M059J (cell line): ENCODE measurements at places on chromosomes 2 and 18. TPM values are rescaled to one million over a fixed set of nuclear protein-coding genes. Genes with fewer than 3 reads are reported as not detected.

Gene LIMS4
- total RNA-seq, result 0.76 and 0.94 TPM in 2 replicates

Gene PLEKHH2
- total RNA-seq, result 2.4 and 2.5 TPM in 2 replicates

Gene QPCT
- 62.5 and 79.6 TPM in 2 replicates for total RNA-seq

Gene REG1B
- not detected in 2 replicates for total RNA-seq

Gene MTLN
- total RNA-seq, result 81.6 and 86.7 TPM in 2 replicates

Gene APCDD1
- total RNA-seq, result 2.4 and 6.8 TPM in 2 replicates

Gene CENPA
- 22.0 and 33.3 TPM in 2 replicates for total RNA-seq

Gene KDM3A
- total RNA-seq, result 9.6 and 22.8 TPM in 2 replicates

Gene LDAH
- total RNA-seq, result 16.6 and 18.5 TPM in 2 replicates

GRCh38 chr2:54964816-54965215, 85.4 kb downstream of the RTN4 start:
- DNase-seq, result no peak

DNA sequence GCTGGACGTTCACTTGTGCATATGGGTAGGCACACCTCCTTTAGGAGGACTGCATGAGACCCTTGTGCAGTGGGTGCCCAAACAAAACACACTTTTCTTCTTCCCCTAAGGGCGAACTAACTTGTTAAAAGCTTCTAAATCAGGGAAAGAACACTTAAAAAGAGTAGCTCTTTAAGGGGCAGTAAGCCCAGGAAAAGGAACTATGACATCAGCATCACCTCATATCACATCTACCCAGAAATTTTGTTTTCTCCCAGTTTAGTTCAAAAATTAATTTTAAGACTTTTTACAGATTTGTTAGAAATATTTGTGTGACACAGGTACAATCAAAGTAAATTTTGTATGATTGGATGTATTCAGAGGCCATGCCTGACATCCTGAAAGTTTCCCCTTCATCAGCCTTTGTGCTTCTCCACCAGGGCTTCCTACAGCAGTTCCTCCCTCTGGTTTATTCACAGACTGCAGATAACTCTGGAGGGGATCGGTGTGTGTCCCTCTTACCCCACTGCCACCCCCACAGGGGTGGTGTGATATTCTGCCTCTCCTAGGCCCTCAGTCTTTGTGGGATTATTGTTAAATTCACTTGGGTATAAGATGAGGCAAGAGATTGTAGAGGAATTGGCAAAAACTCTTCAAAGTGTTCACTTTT, 27.6 kb downstream of the BCL2L11 start:
- no peak for DNase-seq

- DNase-seq, result no peak
These were observed 221.0 kb downstream of the OSR1 start for GRCh38 chr2:19137433-19137832.

DNA sequence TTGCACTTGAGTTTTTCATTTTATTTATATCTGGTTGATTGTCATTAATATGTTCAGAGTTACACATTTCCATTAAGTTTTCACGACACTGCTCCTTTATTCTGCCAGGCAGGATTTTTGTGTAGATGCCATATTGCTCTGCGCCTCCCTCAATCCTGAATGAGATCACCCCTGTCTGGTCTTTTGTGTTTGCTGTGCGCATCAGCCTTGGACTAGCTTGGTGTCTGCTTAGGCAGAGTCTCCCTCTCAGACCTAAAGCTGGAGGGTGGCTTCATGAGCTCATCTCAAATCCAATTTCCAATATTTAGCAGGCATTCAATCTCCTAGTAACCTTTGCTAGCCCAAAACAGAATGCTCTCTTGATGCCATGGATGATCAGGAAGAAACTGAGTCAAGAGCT, 137.4 kb downstream of the SMAD7 start:
- DNase-seq, result no peak

DNA sequence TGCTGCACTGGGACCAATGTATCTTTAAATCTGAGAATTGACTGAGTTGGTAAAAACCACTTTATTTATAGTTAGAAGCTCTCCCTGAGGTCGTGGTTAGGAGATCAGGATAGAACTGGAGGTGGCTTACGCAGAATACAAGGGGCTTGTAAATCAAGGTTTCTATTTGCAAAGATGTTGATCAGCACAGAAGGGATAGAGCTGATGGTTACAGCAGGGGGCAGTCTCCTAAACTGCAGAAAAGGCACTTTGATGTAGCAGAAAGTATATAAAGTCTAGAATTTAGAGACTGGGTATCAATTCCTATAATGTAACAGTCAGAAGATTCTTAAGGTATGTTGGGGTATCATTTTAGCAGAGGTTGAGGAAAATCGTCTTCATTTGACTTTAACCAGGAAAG, 25.2 kb upstream of the ACVR1 start:
- no peak for DNase-seq

- no peak for DNase-seq
These were observed 316.0 kb upstream of the MEX3C start for GRCh38 chr18:51513517-51513916.

- DNase-seq, result peak; percentile 47
These were observed 267.6 kb upstream of the LYPD1 start for GRCh38 chr2:132937629-132938028.

DNA sequence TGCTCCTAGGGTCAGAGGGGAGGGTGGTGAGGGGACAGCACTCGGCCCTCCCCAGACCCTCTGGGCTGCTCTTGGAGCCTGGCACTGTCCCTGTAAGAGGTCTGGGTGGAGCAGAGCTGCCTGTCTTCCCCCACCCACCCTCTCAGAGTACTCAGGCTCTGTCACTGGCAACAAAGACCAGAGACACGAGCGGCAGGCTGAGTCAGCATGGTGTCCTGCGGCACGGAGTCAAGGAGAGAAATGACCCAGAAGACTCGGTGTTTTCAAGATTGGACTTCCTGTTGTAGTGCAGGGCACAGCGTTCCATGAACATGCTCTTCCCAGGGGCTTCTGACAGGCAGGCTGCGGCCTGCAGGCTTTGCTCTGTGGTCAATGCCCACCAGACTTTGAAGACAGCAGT, 19.9 kb downstream of the SIGLEC15 start:
- DNase-seq, result no peak

GRCh38 chr2:31944828-31945571, 65.8 kb downstream of the MEMO1 start:
- DNase-seq, result no peak

GRCh38 chr2:205660521-205661124, 21.7 kb upstream of the NRP2 start:
- DNase-seq, result peak; percentile 72

DNA sequence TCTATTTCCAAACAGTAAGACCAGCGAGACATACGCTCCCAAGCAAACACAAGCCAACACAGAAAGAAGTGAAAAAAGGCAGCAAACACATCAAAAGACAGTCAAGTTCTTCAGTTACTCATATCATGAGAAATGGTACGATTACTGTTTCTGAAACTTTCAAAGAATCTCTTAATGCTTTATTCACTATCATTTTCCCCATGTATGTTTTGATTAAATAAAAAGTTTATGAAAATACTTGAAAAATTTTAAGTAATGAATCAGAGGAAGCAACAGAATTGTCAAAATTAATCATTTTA, 114.9 kb downstream of the HDAC4 start:
- DNase-seq, result no peak

DNA sequence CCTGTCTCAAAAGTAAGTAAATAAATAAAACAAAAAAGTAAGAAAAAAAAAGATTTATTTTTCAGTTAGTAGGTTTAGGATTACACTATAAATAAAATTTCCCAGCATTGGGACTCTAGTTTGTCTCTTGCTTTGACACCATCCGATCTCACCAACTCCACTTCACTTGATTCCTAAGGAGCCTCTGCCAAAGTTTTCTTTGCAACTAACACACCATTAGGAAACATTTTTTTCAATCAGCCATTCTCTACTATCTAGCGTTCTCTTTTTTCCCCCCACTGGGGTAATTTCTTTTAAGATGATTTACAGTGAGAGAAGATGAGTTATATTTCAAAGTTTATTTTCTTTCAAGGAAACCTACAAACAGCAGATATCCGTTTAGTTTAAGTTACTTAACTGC, 10.6 kb upstream of the NEMP2 start:
- no peak for DNase-seq

- DNase-seq, result no peak
These were observed 300.8 kb downstream of the BCL11A start for GRCh38 chr2:60252581-60253150.

DNA sequence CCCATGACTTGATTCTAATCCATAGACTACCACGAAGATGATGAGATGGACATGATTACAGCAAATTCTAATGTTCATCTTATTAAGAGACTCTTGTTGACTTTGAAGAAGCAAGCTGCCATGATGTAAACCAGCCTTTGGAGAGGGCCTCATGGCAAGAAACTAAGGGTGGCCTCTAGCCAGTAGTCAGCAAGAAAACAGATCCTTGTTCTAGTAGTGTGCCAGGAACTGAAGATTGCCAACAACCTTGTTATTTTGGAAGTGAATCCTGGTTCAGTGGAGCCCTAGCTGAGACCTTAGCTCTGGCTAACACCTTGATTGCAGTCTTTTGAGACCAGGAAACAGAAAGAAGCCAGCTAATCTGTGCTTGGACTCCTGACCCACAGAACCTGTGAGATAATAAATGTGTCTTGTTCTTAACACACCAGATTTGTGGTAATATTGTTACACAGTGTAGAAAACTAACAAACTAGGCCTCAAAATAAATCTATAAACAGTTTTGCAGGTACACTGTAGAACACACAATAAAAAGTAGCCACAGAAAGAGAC, 10.0 kb downstream of the PHOSPHO2 start:
- no peak for DNase-seq

DNA sequence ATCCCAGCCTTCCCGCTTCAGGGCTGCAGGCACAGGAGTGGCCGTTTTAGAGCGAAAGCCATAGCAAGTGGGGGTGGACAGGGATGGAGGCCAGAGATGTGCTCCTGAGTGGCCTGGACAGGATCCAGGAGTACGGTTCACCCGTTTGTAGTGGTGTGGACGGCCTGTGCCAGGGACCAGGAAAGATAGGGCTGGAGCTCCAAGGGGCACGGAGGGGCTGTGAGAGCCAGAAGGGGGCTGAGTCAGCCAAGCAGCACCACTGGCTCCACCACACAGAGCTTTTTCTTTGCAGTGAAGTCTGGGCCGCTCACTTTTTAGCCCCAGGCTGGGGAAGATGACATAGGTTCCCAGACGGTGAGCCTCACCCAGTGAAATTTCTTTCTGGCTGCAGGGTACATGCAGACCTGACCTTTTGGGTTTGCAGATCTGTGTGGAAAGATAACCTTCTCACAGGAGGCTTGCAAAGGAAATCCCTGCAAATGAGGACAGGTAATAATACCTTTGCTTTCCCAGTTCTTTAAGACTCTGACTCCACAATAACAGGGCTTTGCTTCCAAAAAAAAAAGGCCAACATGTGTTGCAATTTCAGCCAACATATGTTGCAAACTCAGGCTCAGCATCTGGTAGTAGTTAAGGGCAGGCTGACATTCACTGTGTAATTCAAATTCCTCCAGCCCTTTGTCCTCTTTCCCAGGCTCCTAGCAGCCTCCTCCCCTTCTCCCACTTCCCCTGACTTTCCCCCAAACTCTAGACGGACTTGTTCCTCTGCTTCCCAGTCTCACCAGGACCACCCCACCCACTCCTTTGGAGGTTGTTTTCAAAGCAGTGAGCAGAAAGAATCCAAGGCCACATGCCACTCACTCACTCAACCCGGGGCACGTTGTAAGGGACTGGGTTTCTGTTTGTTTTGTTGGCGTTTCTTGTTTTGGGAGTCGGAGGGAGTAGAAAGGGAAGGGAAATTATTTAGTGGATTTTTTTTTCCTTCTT, 20.3 kb upstream of the LAPTM4A start:
- DNase-seq, result peak; percentile 94

DNA sequence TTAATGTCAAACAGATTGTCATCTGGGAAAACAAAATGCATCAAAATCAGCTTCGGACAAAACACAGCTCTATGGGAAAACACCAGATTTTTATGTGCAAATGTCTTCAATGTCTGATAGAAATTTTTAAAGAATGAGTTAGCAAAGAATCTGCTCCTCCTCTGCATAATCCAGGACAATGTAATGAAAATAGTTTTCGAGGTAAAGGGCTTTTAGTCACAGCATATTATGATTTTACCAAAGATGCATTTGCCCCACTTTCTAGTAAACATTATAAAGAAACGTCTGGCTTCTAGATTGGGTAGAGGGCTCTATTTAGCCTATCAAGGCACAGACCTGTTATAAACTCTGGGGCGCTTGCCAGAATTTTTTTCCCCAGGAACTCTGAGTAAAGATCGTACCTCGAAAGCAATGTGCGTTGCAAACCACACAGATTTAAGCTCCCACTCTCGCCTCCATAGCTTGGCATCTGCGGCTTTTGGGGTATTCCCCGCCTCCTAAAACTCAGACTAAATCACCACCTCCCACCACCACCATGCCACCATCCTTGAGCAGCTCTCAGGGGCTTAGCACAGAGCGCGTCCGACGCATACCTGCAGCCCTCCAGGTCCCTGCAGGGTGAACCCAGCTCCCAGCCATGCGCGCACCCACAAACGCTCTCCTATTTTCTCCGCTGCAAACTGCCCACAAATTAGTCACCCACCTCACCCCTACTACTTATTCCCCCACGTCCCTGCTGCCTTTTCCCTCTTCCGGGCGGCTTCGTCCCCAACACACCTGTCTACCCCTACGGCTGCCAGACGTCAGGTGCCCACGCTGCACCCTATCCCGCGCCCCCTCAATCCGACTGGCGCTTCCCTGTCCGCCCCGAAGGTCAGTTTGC, 829 bp downstream of the ACVR1C start:
- peak; percentile 40 for DNase-seq

DNA sequence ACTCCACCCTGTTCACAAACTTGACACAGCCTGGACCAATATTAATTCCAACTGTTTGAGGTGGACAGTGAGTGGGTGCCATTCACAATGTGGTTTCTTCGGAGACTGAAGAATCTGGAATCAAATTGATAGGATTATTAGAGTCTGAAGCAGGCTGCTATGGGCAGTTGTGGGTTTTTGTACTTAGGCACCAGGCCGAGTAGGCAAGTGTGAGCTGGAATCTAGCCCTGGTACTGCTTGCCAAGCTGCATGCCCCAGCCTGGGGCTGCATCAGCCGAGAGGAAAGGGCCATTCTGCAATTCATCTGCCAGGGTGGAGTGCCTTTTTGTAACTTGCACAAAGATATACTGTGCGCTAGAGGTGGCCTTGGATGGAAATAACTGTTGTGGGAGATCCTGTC, 654.7 kb upstream of the FANCL start:
- DNase-seq, result no peak

DNA sequence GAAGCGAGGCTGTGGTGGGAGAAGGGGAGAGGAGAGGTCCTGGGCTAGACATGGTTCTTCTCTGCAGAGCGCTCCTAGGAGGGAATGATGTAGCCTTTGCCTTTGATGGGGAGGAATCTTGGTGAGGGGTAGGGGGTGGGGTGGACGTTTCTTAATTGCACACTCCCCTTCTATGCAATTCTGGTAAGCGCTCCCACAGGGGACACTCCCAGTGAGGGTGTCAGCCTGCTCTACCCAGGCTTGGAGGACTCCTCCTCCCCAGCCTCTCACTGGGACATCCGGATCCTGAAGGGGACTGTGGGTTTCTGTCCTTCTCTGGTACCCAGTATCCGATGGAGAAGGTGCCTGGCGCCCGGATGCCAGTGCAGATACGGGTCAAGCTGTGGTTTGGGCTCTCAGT, 114.3 kb downstream of the DYSF start:
- no peak for DNase-seq
